ENCODE measurements at places on chromosomes 6 and 20.
A peak's percentile ranks its signal among the peaks of the same experiment; 100 is the strongest.

DNA sequence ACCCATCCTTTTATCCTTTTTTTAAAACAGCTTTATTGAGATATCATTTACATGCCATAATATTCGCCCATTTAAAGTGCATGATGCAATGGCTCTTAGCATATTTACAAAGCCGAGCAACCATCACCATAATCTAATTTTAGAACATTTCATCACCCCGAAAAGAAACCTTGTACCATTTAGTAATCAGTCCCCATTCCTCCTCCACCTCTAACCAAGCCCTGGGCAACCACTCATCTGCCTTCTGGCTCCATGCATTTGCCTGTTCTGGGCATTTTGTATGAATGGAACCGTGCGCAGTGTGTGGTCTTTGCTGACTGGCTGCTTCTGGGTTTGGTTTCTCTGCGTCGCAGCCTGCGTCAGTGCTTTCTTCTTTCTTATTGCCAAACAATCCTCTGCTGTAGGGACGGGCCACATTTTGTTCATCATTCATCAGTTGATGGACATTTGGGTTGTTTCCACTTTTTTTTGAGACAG, 10.2 kb upstream of the EEF1A2 start:
- DNase-seq, result no peak

DNA sequence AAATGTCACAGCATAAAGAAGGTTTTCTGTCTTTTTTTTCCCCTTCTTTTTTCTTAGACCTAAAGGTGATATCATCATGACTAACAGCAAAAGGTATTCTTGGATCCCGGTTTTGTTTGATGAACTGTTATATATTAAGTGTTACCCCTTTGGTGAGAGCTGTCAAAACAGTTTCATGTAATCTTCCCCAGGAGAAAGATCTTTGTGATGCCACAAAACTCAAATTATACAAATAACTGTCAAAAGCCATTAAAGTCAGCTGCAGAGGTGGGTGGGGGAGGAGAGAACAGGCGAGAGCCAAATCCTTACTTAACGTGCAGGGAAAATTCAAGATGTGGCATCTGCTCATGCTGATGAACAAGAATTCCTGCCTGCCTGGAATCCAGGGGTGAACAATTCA, 258.2 kb downstream of the BMP7 start:
- DNase-seq, result no peak

DNA sequence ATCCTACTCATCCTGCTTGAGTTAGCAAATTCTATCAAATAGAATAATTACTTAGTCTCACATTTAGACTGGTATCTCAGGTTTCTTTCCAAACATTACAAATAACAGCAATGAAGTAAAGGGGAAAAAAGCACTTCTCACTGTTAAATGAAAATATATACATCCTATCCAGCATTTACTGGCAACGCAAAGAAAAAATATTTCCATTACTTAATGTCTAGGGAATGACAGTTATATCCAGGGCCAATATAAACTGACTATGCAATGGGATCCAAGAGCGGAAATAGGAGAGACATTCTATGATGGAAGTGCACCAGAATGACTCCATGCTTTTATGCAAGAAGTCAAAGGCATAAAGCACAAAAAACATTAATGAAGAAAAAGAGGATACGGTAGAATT, 60.3 kb downstream of the ME1 start:
- no peak for DNase-seq

GRCh38 chr6:159959976-159960384, 8.9 kb upstream of the IGF2R start:
- no peak for DNase-seq

GRCh38 chr20:11952639-11953038, 34.9 kb downstream of the BTBD3 start:
- no peak for DNase-seq

DNA sequence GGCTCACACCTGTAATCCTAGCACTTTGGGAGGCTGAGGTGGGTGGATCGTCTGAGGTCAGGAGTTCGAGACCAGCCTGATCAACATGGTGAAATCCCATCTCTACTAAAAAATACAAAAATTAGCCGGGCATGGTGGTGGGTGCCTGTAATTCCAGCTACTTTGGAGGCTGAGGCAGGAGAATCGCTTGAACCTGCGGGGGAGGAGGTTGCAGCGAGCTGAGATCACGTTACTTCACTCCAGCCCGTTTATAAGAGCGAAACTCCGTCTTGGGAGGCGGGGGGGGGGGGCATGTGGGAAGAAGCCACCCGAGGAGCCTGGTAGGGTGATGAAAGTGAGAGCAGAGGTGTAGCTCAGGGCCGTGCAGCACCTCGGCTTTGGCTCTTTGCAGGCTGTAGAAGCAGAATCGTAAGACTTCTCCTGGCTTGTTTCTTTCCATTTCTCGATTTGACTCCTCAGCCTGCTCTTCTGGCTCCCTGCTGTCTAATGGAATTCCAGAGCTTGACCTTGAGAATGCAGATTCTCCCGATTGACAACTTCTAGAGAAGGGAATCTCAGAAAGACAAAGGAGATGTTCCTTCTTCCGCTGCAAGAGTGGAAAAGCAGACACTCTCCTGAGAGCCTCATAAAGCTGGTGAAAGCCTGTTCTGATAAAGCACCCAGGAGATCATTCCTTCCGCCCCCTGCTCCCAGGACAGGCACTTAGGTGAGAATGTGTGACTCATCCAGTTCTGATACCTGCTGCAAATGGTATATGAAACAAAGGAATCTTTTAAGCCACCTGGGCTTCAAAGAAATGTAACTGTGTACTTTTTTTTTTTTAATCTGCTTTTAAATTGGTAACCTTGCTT, 26.0 kb upstream of the PPP1R16B start:
- no peak for DNase-seq

DNA sequence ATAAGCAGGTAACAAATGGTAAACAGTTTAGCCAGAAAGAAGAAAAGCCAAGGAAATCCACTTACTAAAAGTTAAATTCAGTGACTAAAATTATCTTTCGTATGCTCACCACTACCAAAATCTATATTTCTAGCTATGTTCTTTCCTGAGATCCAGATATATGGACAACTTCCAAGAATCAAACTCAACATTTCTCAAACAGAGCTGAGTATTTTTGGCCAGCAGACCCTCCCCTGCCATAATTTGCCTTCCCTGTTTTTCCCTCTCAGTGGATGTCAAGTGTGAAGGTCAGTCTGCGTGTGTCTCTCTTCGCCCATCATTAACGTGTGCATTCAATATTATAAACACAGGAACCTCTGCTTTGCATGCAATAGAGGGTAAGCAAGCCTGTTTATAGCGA, 42.0 kb downstream of the PRKN start:
- DNase-seq, result no peak

DNA sequence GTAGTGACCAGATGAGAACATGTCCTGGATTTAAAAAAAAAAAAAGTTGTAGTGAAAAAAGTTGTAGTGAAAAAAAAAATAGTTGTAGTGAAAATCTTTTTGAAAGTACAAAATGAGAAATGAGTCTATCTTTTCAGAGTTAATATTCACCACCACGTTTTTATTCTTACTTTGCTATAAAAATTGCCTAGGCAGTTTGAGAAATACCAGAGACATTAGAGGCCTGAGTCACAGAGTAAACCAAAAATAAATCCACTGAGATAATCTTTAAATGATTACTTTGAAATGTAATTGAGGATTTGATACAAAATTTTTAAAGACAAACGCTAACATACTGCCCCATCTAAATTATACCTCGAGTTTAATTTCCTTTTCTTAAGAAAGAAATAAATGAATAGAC, 101.2 kb upstream of the TIAM2 start:
- DNase-seq, result no peak

DNA sequence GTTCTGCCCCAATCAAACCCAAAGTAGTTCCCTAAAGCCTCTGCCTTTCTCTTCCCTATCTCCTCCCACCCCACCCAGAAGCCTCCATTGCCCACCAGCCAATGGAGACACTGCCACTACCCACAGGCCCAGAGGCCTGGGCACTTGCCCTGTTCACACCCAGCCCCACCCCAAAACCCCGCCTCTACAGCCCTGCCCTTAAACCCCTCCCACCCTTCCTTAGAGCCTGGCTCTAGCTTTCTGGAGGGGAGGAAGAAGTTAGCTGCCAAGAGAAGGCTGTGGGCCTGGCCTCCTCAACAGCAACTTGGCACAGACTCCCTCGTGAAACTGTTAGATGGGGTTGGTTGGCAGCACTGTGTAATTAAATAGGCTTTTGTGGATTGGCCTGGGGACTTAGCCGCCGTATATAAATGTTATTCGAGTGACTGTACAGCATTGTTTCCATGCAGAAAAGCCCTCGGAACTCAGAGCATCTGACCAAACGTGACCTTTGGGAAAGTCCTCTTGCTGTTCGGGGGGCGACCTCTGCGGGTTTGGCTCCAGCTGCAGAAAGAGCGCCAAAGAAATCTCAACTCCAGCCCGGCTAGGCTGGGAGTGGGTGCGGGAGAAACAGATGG, 31.4 kb downstream of the COL11A2 start:
- DNase-seq, result no peak

- DNase-seq, result no peak
Measured at GRCh38 chr6:32187009-32187709, 2.8 kb downstream of the PBX2 start.

DNA sequence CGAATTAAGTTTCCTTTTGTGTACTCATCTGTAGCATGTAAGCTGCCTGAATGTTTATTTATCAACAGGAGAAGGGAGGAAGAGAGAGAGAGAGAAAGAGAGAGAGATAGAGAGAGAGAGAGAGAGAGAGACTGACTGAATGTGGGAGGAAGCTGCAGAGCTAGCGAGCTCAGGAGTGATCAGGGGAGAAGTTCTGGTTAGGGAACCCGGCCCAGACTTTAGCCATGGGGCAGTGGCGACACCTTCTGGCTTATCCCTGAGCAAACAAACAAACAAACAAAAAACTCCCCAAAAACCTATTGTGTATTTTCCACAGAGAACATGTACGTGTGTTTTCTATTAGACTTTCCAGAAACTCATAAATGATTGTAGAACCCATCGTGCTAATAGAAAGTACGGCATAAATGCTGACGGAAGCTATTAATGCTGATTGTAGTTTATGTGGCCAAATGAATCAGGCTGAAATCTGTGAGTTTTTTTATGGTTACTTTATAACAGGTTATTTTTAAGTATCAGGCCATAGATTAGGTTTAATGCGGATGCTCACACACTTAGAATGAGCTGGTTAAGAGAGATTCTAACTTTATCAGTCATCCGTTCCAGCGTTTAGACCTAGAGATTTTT, 92.8 kb downstream of the CLIC5 start:
- peak; percentile 49 for DNase-seq

DNA sequence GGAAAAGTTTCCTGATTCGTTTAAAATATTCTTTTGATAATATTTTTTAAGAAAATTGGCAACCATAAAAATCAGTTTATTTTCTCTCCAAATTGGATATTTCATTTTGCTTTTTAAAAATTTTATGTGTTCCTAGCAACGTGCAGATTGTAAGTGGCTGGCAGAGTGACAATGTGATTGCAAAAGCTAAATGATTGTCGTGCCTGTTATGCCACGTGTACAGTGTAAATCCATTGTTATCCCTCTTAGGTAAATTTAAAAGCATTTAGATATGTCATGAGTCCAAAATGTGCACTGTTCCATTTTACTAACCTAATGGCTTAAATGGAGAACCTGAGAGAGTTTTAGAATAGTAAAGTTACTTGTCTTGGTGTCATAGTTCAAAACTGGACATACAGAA, 94.4 kb upstream of the ADGRF4 start:
- DNase-seq, result no peak

DNA sequence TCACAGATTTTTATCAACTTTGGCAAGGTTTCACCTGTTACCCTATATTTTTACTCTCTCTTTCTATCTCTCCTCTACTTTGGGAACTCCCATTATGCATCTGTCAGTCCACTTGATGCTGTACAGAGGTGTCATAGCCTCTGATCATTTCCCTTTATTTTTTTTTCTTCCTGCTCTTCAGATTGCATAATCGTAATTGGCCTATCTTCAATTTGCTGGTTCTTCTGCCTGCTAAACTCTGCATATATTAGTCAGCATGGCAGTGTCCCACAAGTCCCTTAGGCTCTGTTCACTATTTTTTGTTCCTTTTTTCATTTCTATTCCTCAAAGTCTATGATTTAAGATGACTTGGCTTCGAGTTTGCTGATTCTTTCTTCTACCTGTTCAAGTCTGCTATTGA, 44.7 kb upstream of the MICB start:
- no peak for DNase-seq

DNA sequence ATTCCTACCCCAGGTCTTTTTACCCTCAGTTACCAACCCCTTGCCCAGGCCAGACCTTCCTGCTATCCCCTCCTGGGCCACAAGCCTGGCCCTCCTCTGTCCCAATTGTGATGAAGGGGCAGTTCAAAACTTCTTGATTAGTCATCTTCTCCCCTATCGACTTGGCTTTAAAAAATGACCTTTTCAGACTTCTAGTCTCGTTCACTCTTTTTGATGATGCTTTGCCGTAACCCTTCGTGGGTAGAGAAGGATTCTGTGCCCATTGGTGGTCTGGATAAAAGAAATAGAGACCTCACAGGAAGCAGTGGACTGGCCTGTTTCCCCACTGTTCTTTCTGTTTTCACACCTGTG, 5.5 kb downstream of the VEGFA start:
- DNase-seq, result no peak

- DNase-seq, result no peak
Measured at GRCh38 chr20:16100111-16100510, 473.1 kb downstream of the KIF16B start.

GRCh38 chr6:905556-905955, 212.6 kb upstream of the EXOC2 start:
- DNase-seq, result no peak

DNA sequence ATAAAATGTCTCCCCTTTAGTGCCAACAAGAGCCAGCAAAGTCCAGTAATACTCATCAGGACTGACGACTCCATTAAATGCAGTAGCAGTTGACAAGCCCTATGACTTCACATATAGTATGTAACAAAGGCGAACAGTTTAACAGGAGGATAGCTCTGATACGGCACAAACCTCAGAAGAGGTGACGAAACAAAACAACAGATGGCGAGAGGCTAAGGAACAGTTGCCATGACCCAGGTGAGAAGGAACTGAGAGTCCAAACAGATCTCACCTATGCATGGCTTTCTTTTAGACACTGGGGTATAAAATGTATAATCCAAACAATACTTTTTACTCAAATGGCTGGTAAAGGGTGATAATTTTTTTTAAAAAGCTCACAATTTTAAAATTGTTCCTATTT, 37.1 kb downstream of the SYNE1 start:
- DNase-seq, result no peak

GRCh38 chr6:1125297-1125696, 186.6 kb upstream of the FOXQ1 start:
- DNase-seq, result no peak

DNA sequence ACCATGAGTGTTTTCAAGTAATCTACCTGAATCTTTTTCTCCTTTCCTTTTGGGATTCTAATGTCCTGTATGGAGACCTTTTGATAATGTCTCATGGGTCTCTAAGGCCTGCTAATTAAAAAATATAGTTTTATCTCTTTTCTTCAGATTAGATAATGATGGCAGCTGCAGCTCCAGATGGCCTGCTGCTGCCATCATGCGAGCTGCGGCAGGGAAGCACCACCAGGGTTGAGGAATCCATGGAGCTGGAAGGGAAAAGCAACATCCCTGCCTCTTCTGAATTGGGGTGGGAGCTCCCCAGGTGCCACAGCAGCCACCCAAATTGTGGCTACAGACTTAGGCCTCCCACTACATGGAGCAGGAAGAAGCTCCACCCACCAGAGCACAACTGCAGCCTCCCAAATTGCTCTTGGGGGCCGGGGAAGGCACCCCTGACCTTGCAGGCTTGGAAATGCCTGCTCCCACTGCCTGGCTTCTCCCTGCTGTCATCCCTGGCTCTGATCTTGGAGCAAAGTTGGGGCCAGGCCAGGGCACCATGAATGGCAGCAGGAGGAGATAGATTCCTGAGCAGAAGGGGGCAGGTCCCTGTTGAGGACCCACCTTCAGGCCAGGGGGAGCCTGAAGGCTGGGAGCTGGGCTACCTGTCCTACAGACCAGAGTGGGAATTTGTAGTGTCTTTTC, 189.6 kb upstream of the MAN1A1 start:
- DNase-seq, result no peak

Data from COR-L47 (cell line).